CD14-positive monocyte (primary cell): ENCODE measurements at places on chromosomes 3 and 15.

DNA sequence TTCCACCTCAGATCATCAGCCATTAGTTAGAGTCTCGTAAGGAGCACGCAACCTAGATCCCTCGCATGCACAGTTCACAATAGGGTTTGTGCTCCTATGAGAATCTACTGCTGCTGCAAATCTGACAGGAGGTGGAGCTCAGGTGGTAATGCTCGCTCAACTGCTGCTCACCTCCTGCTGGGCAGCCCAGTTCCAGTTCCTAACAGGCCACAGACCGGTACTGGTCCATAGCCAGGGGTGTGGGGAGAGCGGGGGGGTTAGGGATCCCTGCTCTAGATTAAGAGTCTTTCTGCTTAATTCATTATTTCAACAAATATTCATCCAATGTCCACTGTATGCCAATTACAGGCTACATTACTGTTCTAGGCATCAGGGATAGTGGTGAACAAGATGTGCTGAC lies 170.4 kb upstream of the KBTBD8 start:
- DNase-seq: no peak

DNA sequence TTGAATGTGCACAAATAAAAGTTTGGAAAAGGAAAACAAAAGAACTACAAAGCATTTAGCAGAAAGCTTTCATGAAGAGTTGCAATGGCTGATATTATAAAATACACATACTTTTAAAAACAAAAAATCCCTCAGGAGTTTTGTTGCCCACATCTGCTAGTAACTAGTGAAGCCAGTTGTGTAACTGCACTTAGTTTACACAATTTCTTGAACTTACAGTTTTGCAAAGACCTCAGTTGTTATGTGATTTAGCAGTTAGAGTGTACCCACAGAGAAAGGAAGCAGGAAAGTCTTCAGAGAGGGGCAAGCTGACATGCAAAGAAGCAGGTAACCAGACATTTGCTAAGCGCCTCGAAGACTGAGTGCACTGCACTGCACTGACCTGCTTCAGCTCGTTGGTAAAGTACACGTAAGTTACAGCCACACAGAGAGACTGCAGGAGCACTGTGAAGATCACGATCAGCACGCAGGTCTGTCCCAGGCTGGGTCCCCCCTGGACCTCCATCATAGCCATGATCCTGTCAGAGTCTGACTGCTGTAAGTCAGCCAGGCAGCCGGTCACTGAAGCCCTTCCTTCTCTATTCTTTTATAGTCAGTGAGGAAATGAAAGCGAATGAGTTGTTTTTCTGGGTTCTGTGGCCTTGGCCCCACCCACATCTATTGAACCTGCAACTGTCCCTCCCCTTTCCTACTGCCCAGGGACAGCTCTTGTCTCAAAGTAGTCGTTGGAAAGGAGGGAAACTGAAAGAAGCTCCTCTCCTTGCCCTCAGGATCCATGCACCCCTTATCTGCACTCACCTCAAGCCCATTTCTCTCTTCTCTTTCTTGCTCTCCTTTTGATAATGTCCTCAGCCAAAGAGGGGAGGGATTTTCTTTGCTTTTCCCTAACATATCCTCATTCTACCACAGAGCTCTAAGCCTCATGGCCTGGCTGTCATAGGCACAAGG lies at the start of gene TNFSF10:
TSS of gene TNFSF10 (minus strand) at position 560 of the 948 bp plus-strand sequence. CDS start at position 514, 46 bp downstream.
- peak; percentile 76 for DNase-seq

DNA sequence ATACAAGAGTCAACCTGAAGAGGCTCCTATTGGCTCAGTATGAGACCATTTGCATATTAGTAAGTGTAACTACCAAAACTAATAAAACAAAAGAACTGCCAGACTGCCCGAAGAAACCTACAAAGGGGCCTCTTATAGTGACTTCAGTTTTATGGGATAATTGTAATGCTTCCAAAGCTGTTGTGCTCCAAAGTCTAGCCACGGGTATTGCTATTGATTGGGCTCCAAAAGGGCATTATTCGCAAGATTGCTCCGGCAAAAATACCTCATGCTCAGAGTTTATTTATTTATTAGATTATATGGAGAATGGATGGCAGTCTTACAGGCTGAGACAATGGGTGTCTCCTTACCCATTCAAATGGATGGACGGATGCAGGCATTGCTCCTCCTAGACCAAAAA lies 11.4 kb downstream of the RPL22L1 start:
- DNase-seq: no peak

DNA sequence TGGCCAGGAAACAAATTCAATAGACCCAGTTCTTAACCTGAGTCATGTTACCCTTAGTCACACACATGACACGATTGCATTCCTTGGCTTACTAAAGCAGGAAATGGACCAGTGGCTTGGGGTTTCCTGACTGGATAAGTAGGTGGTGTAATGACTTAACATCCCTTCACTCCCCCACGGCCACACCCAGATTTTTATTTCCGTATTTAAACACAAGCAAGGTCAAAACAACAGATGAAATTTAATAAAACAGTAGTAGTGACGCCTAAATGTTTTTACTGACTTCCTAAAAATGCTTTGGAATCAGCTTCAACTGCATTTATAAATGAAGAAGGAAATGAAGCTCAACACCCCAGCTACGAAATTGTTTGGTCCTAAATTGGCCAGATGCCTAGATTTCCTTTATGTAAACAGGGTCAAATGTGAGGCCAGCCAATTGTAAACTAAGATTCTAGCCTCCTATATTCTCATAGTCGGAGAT lies 324.3 kb downstream of the CHST2 start:
- peak; percentile 100 for DNase-seq

DNA sequence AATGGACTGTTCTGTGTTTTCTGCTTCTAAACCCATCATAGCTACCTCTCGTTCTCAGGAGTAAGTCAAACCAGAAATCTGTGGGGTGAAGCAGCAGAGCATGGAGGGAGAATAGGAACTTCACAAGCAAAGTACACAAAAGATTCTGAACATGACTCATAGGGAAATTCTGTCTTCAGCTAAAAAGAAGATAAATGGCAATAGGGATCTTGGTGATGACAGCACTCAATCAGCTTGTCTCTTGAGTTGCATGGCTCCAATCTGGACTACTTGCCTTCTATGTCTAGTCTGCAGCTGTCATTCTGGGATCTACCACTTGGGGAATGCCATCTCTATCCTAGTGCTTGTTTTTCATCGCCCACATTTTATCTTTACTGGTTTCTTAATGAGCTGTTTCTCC lies 13.5 kb upstream of the GRAMD1C start:
- DNase-seq: peak; percentile 55

DNA sequence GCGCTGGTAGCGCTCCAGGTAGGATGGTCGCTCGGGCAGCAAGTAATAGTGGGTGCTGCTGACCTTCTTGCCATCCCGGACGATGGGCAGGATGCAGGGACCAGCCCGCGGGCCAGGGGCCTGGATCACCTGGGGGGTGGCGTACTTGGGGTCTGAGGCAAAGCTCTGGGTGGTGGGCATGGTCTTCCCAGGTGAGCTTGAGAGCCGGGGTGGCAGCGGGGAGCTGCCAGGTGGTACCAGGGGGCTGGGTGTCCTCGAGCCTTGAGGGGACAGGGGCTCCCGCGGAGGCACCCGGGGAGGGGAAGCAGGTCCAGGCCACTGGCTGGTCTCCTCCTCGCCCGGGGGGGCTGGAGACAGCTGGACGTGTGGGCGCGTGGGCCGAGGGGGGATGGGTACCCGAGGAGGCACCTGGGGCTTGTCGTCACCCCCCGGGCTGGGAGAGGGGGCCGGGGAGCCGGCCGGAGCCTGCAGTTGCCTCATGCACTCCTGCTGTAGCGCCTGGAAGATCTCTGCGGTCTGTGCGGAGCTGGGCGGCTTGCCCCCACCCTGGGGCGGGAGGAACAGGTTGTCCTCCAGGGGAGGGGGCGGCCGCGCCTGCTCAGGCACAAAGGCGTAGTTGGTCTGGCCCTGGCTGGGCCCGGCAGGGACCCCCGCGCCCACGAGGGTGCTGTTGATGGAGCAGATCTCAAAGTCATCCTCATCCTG lies 40.6 kb downstream of the TNK2 start:
- no peak for DNase-seq

GRCh38 chr3:14595561-14595960 lies 55.4 kb upstream of the GRIP2 start:
- no peak for DNase-seq

DNA sequence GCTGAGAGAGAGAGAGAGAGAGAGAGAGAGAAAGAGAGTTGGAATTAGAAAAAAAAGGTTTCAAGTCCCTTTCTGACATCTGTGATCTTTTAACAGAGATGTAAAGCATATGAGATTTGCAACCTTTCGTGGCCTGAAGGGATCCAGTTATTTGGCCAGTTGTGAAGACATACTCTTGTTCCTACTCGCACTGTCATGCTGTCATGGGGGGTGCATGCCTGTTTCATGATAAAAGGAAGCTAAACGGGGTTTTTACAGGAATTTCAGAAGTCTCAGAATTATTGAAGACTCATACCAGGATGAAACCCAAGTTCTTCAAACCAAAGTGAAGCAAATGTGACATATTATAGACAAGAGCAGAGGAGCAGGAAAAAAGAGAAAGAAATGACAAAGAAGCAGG lies 342.0 kb downstream of the RORA start:
- DNase-seq: no peak

GRCh38 chr3:88324788-88325187 lies 175.0 kb downstream of the C3orf38 start:
- no peak for DNase-seq

- peak; percentile 47 for DNase-seq
Measured at GRCh38 chr15:68553994-68554720, 24.6 kb upstream of the CORO2B start.

- DNase-seq: no peak
Measured at GRCh38 chr15:43895586-43895985, 68.8 kb downstream of the WDR76 start.

- no peak for DNase-seq
Measured at GRCh38 chr3:106881186-106881585, 496.1 kb upstream of the CCDC54 start.

- no peak for DNase-seq
Measured at GRCh38 chr3:8839607-8840325, 70.4 kb upstream of the OXTR start.

DNA sequence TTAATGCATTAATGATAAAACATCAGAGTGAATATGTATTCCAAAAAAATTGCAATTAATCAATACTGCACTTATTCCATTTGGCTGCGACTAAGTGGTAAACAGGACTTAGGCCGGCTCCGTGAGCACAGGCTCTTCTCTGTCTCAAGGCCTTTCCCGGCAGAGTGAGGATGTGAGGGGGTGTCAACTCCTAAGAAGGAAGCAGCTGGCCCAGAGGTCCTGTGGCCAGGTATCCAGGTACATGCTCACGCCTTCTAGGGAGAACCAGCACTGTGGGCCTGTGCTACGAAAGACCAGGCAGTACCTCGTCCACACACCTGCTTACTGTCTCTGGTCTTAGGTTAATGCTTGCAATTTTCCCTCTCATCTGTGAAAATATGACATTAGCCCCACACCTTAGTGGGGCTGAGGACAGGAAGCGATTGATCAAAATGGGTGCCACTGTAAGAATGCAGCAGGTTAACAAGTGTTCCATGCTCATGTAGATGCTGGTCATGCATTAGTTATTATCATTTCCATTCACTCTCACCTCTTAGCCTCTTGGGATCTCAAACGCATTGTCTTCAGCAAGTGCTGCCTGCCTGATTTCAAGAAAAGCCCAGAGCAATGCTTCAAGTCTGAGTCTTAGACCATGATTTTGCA lies 175.3 kb downstream of the ABHD5 start:
- DNase-seq: no peak

- DNase-seq: no peak
Measured at GRCh38 chr15:92645051-92645631, 10.4 kb downstream of the FAM174B start.

DNA sequence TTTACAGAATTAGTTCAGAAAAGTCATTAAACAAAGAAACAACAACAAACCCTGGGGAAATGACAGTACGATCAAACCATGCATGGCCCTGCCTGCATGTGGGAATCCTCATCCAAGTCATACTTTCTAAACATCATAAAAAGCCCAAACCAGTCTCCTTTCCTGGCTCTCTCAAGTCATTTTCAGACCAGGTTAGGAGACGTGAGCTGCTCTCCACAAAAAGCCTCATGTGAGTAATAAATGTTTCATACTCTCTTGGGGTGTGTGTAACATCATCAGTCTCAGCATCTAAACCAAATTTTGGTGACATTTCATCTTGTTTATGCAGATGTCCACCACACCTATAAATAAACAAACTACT lies 18.9 kb downstream of the GREM1 start:
- DNase-seq: no peak

- no peak for DNase-seq
Measured at GRCh38 chr15:78082743-78083110, 5.2 kb upstream of the TBC1D2B start.

- DNase-seq: no peak
Measured at GRCh38 chr15:59736181-59736580, 47.1 kb upstream of the BNIP2 start.

GRCh38 chr15:41407341-41407740 lies 5.0 kb upstream of the NDUFAF1 start:
- peak; percentile 48 for DNase-seq

DNA sequence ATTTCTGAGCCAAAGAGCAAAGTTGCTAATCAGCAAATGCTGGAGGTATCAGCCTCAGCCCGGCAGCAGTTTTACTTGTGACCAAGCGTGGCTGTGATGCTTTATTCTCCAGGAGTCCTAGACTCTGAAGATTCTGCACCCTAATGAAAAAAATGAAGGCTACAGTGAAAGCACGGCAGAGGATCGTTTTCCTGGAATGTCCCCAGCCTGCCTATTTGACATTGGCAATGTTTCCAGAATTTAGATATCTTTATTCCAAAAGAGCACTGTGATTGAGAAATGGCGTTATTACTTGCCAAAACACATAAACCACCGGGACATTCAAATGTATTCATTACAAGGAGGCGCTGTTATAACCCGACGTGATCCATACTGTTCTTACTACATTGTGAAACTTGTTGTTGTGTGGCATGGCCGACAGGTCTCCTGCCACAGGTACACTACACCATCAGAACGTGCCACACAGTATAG lies 263.8 kb downstream of the SLCO3A1 start:
- no peak for DNase-seq

DNA sequence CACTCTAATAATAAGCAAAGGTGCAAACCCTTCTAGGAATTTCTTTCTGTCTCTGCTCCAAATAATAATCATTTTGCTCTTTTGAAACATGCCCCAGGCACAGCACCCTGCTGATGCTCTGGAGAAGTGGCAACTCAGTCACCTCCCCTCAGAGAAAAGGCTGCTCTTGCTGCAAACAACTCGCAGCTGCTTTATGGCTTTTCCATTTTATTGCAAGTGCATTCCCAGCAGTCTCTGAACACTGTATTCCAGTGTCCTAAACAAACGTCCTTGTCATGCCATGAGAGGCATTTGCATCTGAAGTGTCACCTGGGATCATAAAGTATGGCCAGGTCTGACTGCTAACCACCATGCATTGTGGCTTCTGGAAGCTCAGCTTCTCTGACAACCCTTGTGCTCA lies 358.1 kb upstream of the TRIM42 start:
- no peak for DNase-seq

DNA sequence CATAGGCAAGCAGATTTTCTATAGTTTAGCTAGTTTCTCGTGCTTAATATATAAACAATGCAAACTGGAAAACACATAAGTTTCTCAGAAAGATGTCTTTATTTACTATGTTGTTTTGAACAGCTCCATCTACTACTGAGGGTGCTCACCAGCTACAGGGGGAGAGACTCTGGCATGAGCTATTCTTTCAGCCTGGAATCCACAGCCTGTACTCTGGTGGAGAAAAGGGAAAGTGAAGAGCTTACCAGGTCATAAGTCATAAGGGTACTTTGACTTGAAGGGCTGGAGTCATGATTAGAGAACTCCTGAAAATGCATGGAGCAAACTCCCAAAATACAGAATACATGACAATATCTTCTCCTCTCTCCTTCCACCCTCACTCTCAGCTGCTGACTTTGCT lies 4.4 kb upstream of the AVEN start:
- no peak for DNase-seq
